ENCODE measurements at places on chromosomes 2 and 18.

GRCh38 chr2:120177001-120177621 lies 46.1 kb downstream of the TMEM185B start:
- no peak for DNase-seq

DNA sequence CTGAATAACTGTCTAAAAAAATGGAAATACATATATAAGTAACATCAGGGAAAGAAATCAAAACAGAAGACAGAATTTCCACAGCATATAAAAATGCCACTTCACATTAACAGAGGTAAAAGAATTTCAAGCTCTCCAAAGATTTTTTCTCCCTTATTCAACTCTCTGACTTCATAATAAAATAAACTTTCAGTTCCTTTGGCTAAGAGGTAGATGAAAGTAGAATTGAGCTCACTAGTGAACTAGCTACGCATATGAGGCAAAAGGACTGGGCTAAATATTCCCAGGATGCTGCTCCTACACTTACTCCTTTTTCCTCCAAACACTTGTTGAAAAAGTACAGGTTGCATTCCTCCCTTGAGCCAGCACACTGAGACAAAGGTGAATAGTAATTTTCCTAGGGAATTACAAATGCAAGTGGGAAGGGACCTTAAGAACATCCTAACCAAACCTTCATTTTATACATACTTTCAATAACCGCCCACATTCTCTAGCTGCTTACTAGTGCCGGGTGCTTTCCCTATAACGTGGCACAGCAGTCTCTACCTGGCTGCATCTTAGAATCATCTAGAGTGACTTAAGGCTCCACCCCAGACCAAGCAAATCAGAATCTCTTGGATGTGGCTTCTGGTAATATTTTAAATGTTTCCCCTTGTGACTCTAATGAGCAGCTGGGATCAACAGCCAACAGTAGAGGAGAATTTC lies 136.6 kb downstream of the MTCL1 start:
- DNase-seq, result no peak

DNA sequence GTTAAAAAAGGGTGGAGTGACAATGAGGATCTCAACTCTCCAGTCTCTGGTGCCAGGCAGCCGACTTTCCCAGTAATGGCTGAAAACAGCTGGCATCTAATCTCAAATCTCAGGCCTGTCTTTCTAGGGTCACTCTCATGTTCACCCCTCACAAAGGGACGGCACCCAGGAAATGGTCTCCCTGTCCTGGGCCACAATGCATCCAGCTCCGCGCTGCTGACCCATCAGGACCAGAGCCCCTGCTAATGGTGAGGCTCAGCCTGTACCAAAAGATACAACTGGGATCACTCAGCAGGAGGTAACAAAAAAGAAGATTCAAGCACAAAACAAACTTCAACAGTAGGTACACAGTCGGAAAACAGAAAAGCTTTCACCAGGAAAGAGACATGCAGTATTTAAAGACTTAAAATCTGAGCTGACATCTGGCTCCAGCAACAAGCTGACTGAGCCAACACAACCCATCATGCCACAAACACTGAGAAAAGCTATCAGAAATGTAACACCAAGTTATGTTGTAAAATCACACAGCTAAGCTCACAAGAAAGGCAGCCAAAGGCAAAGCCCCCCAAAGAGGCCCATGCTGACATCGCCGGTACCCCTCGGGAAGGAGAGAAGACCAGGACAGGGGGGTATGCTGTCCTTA lies 13.6 kb upstream of the KIDINS220 start:
- no peak for DNase-seq

DNA sequence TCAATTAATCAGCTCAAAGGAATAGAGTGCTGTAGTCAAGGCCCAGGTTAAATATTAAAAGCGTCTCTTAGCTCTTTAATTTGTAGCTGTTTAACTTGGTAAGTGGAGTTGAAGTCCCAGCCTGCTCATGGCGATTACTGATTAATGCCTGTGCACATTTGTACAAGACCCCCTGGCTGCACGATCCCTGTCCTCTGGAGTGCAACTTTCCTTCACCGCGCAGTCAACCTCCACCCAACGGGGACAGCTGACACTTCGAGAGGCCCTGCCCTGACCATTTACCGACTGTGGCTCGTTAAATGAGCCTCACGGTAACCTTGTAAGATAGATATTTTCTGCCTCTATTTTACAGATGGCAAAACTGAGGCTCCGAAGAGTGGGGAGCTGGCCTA lies 5.5 kb upstream of the CYS1 start:
- no peak for DNase-seq

DNA sequence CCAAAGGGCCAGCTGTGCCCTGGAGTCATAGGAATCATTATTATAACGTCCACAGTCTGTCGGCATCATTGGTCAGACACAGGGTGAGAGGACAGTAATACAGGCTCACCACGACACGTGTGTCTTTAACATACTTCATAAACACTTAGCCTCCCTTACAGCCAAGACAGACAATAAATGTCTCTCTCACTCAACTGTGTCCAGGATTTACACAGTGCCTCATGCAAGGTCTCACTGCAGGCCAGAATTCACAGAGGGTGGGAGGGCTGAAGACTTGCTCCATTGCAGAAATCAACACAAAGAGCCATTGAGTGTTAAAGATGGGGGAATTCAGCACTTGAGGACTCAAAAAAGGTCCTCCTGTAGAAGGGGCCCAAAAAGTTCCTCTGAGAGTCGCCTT lies 210.5 kb downstream of the BCL2 start:
- no peak for DNase-seq

DNA sequence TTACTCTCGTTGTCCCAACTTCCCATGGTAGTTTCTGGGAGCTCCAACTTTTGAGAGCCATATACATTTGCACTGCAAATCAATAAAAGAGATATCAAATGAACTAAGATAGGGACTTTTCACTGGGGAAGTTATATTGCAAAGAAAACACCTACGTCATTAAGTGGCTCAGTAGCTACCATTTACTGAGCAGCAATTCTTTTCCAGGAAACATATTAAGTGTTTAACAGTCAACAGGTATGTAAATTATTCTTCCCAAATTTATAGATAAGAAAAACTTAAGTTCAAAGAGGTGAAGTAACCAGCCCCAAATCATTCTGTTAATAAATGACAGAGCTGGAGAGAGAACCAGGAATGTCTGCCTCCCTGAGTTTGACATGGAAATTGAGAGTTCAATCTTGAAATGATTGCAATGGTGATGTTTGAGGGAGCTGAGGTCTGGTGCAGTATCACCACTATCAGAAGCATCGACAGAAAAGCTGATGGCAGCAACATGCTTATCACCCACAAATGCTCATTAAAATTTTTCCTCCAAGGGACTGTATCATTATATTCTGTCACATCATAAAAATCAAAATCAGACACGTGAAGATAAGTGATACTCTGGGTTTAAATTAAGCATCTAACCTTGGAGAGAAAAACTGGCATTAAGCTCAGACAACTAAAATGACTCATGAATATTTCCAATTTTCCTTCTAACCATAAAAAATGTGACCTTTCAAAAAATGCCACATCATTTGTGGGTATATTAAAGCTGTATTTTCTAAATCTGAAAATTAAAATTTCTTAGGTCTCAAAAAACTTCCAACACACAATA lies 43.4 kb downstream of the GAREM1 start:
- no peak for DNase-seq

- DNase-seq, result peak; percentile 60
Observed at GRCh38 chr2:102975996-102976975, 214.5 kb downstream of the TMEM182 start.

- no peak for DNase-seq
Observed at GRCh38 chr2:236576087-236576486, 6.5 kb downstream of the ACKR3 start.

DNA sequence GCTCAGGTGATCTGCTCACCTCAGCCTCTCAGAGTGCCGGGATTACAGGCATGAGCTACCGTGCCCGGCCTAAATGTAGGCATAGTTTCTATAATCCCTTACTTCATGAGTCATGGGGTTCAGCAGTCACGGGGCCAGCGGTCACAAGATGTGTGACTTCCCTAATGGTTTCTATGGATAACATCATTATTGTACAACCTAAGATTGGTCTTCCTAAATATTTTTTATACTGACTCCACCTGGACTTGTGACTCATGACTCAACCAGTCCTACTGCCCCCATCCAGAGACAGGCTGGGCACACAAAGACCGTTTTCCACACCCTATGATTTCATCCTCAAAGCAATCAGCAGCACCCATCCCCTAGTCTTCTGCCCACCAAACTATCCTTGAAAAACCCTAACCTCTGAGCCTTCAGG lies 15.9 kb downstream of the FAM210A start:
- no peak for DNase-seq

GRCh38 chr2:3260959-3261358 lies 116.7 kb downstream of the EIPR1 start:
- DNase-seq, result no peak

- DNase-seq, result no peak
Observed at GRCh38 chr2:10222-10875, 36.0 kb downstream of the FAM110C start.

- DNase-seq, result no peak
Observed at GRCh38 chr2:66724241-66724640, 289.3 kb downstream of the MEIS1 start.

DNA sequence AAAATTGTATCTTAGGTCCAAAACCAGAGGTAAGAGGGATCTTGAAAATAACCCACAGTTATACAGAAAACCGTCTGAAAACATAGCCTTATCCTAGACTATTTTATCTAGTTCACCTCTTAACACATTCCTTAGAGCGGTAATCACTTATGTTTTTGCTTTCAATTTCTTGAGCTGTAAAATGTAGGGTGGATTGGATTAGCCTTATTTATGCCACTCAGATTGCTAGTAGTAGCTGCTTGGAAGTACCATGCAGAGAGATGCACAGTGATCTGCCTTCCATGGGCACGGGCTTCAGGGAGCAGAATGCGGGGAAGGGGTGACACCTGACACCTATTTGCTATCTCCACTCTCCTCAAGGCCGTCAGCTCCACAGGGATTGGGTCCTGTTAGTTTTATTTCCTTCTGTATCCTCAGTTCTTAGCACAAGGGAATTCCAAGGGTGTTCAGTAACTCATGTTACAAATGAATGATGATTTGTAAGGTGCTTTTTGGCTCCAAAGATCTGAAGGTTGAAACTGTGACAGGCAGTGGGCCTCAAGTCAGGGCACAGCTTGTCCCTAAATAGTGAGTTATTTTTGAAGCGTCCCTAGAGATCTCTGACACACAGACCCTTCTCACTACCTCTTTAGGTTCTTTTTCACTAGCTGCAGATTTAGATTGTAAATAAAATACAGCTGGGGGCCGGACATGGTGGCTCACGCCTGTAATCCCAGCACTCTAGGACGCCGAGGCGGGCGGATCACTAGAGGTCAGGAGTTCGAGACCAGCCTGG lies 64.0 kb upstream of the PMAIP1 start:
- DNase-seq, result no peak

GRCh38 chr2:205685314-205686055 lies 3.2 kb downstream of the NRP2 start:
- DNase-seq, result peak; percentile 57

GRCh38 chr2:60473546-60473945 lies 79.9 kb downstream of the BCL11A start:
- no peak for DNase-seq

- no peak for DNase-seq
Observed at GRCh38 chr2:152200101-152200500, 24.5 kb upstream of the STAM2 start.

DNA sequence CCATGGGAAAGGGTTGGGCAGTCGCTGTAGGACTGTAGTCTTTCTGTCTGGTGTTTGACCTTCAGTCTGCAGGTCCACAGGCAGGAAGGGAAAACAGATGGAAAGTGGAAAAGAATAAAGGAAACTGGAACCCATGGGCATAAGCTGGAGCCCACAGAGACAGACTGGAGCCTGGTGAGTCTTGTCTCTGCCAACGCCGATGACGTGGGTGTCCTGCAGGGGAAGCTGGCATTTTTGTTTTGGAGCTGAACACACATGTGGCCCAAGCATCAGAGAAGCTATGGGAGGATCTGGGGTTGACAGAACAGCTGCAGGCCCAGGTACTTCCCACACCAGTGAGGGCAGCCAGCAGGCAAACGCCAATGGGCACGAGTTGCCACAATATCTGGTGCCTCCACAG lies 28.2 kb upstream of the SOCS6 start:
- DNase-seq, result no peak

DNA sequence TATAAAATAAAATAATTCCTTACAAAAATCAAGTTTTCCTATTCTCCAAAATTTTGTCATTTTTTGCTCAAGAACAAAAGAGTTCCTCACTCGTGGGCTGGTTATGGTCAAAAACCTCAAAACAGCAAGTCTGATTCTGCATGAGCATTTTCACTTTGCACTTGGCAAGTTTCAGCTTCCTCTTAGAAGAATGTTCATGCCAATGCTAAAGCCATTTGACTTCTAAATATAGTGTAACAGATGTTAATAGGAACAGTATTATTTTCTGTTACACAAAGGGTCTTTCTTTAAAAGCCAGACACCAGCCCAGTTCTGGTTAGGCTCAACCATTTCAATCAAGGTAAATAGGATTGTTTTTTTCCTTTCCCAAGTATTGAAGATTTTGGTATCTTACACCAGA lies 261.3 kb upstream of the CCDC68 start:
- DNase-seq, result no peak

- no peak for DNase-seq
Observed at GRCh38 chr2:135744760-135745314, 3.2 kb downstream of the UBXN4 start.

DNA sequence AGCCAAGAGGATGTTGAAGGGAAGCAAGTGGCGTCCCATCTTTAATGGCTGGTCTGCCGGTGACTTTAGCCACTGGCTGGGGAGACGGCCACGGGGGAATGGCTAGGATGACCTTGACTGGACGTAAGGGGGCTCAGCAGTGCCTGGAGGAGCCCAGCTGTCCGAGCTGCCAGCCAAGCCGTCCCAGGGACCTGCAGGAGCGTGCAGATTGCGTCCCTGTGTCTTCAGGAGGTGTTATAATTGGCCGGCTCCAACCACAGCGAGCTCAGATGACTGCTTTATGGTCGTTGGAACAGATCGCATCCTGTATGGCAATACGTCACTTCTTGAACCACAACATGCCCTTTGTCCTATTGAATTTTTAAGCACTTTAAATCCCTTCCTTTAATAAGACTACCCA lies 204.6 kb downstream of the EIPR1 start:
- no peak for DNase-seq

DNA sequence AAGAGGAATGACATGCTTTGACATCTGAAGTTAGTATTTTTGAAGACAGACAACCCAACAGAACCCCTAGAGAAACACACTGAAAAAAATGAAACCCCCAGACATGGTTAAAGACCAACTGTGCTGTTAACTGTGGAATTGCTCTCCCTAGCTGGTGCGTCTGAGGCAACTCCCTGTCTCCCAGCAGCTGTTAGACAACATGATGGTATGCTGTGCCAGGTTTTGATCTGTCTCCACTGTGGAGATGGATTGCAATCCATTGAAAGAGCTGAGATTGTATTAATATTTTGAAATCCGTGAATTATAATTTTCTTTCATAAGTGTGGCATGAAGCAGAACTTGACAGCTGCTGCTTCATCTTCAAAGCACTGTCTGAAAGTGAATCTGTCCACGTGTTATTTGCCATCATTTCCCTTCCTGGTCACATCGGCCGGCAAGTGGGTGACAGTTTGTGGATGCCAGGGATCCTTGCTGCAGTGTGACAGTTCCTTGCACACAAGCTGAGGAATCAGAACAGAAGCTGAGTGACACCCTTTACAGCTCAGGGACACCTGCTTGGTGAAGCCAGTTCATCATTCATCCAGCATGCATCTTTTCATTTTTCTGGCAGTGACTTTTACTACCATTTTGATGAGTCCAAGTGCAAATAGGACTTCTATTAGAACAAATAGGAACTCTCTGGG lies 58.2 kb upstream of the ACSL3 start:
- DNase-seq, result no peak

- no peak for DNase-seq
Observed at GRCh38 chr2:102361632-102362241, 6.1 kb downstream of the IL18R1 start.

GRCh38 chr2:52335727-52336126 lies 1303.8 kb upstream of the NRXN1 start:
- DNase-seq, result no peak
